ENCODE measurements at places on chromosomes 7 and 10.

GRCh38 chr10:29471544-29471859 lies 163.3 kb downstream of the SVIL start:
- no peak for DNase-seq

GRCh38 chr7:66970310-66970709 lies 25.1 kb downstream of the SBDS start:
- no peak for DNase-seq

GRCh38 chr10:19659920-19660655 lies 156.1 kb upstream of the PLXDC2 start:
- no peak for DNase-seq

- no peak for DNase-seq
These were observed 75.8 kb downstream of the C1GALT1 start for GRCh38 chr7:7257899-7258692.

GRCh38 chr10:109062371-109062770 lies 860.9 kb downstream of the XPNPEP1 start:
- no peak for DNase-seq

GRCh38 chr10:13091801-13092200 lies 8.2 kb upstream of the OPTN start:
- DNase-seq, result no peak

DNA sequence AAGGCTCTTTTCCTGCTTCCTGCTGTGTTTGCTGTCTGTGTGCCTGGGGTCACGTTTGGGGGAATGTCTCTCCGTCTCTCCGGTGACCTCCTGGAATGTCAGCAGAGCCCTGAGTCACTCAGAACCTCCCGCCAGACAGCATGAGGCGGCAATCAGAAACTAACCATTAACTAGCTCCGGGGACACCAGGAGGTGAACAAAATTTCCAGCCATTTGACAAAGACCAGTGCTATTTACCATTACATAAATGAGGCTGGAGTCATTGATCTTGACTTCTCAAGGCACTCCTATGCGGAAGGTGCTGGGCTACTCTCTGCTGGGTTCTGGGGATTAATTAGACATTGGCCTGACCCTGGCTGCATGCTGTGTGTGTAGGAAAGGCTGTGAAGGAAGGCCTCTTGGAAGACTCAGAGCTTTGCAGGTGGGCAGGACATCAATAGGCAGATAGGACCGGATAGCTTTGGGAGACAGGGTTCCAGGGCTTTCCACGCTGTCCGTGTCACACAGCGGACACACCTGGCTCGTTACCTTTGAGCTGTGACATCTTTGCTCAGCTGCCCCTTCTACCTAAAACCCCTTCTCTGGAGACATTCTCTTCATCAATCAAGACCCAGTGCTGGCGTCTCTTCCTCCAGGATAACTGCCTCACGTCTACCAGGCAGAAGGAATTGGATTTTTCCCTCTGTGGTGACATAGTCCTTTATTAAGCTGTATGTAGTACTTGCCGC lies 77.0 kb downstream of the PFKFB3 start:
- DNase-seq, result no peak
